ENCODE measurements at places on chromosomes 5 and 9.

- peak; percentile 95 for DNase-seq
These were observed 70.8 kb upstream of the STARD4 start for GRCh38 chr5:111582993-111583601.

GRCh38 chr5:18745988-18746615, 1111.8 kb downstream of the TAF11L14 start:
- no peak for DNase-seq

- no peak for DNase-seq
These were observed 139.7 kb downstream of the C5orf15 start for GRCh38 chr5:133828722-133829121.

DNA sequence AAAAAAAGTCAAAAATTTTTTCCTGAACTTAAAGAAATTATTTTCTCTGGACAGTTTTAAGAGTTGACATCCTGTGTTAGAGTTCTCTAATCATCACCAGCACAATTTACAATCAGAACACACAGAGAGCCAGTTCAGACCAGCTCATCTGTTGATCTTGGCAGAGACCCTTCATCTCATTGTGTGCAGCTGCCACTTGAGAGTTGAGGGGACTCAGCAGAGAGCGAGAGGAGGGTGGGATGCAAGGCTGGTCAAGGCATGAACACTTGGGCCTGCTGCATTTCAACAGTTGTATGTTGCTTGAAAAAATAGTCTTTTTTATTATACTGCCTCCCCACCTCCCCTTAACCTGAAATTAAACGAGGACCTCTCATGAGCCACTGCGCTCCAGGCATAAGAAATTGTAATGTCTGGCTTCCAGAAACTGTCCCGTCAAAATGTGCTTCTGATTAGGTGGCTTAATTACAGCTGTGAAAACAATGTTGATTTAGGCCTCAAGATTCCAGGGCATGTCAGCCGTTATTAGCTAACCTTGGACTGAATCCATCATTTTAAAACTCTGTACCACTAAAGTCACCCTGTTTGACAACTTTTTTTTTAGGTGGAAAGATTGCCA, 383.6 kb downstream of the CCDC171 start:
- DNase-seq = peak; percentile 95

GRCh38 chr5:112411903-112412302, 7.2 kb downstream of the EPB41L4A start:
- DNase-seq = no peak

DNA sequence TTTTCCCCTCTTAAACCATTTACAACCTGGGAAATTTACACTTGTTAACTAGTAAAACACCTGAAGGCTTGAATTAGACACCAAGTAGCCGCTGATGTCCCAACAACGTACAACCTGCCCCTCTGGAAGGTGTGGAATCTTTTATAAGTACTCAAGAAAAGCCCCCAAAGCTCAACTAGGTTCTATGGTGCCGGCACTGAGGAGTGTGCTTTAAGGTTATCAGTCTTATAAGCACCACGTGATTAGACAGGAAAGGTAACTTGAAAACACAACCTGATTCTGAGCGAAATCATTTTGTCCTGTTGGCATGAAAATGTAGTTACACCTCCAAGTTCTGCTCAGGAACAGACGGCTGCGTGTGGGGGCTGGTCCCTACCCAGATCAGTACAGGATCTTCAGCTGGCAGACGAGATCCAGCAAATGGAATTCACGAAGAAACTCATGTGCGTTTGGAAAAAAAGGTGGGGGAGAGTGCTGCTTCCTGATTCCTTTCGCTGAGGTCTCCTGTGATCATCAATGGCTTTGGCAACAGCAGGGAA, 195.5 kb downstream of the MEF2C start:
- DNase-seq = no peak

- no peak for DNase-seq
These were observed 2.1 kb downstream of the ITGA1 start for GRCh38 chr5:52789851-52790250.

DNA sequence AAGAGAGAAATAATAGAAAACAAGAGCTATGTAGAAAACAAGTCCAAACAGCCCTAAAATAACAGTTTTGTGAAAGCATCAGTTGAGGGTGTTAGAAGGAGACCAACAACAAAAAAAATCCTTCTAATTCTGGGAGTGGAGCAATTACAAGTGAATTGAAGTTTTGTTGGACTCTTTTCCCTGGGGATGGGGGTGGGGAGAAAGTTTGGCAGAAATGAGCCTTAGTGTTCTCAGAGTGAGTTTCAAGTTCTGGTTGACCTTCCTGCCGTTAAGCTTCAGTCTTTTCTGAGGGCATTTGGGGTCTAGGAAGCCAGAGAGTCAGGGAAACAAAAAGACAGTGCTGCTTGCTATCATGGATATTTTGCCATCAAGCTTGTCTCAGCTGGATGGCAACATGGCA, 106.3 kb upstream of the TRIM32 start:
- DNase-seq = no peak

DNA sequence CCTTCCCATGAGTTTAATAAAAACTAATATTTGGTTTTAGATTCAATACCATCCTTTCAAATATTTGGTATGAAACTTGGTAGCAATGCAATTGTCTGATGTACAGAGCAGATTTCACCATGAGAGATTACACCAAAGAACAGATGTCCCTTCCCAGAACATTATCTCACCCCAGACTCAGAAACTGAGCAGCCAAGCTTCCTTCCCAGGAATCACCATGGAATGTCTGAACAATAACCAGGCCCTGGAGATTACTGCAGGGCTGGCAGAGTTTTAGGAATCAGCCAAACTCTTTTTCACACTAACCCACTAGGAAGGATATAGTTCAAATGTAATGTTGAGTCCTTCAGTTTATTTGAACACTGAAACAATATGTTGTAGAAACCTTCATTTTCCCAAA, 23.9 kb downstream of the CLTA start:
- DNase-seq = no peak

DNA sequence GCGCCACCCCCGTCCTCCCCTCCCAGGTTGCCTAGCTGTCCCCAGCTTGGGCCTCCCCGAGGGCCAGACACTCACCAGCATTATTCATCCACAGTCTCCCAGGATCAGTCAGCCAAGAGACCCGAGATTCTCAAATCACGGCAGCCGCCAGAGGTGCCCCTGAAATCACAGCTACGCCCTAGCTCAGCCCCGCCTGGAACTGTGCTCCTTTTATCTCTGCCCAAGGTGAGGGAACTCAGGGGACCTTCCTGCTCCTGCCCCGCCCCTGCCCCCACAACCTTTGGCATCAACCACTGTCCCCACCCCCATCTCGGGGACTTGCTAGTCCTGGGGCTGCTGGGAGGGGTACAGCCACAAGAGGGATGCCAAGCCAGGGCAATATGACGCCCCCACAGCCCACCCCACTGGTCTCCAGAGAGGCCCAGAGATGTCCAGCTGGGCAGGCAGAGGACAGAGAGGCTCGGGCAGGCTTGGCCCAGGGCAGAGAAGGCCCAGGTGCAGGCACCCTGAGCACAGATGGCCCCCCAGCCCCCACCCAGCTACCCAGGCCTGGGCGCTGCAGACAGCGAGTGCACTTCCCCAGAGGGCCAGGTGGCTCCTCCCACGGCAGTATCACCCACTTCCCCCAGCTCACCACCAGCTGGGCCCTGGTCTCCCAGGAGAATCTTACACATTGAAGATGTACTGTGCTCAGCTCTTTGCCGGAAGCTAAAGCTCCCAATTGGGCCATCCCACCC, at the start of gene FUT7:
FUT7 (minus strand) TSS at position 185 of the 737 bp plus-strand sequence; CDS start at position 88, 97 bp downstream.
- DNase-seq = no peak

- DNase-seq = no peak
These were observed 183.2 kb downstream of the NTRK2 start for GRCh38 chr9:84852617-84853301.

- no peak for DNase-seq
These were observed 62.8 kb upstream of the IL33 start for GRCh38 chr9:6152788-6153187.

- DNase-seq = no peak
These were observed 28.9 kb downstream of the TBC1D2 start for GRCh38 chr9:98226516-98226915.

GRCh38 chr9:83209188-83209731, 146.3 kb upstream of the RASEF start:
- DNase-seq = no peak

DNA sequence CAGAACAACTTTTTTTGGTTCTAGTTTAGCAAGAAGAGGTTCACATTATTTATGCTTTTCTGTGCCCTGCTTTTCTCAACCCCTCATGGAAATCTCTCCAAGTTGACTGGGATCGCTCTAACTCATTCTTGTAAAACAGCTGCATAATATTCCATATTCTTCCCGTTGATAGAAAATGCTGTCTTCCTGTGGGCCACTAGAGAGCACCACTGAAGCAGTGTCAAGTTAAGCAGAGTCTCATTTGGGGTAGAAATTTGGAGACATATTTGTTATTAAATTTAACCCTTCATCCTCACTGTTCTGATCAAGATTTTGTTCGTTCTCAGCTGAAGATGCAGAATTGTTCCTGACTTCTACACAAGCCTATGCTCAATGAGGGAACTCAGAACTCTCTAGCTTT, 140.1 kb downstream of the CEMIP2 start:
- no peak for DNase-seq

DNA sequence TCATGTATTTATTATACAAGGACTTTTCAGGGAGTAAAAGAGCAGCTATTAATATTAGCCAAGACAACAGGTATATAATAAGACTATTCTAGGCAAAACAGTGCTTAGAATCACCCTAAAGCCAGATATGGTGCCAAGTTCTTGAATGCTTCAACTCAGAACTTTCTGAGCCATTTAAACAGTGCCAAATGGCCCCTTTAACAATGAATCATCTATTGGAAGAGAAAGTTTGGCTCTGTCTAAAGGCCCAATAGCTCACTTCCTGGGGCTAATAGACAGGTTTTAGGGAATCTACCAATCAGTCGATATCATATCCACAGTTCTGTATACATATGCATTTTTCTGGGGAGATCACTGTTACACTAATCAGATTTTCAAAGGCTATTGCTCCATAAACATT, 42.9 kb downstream of the ZNF474 start:
- no peak for DNase-seq

DNA sequence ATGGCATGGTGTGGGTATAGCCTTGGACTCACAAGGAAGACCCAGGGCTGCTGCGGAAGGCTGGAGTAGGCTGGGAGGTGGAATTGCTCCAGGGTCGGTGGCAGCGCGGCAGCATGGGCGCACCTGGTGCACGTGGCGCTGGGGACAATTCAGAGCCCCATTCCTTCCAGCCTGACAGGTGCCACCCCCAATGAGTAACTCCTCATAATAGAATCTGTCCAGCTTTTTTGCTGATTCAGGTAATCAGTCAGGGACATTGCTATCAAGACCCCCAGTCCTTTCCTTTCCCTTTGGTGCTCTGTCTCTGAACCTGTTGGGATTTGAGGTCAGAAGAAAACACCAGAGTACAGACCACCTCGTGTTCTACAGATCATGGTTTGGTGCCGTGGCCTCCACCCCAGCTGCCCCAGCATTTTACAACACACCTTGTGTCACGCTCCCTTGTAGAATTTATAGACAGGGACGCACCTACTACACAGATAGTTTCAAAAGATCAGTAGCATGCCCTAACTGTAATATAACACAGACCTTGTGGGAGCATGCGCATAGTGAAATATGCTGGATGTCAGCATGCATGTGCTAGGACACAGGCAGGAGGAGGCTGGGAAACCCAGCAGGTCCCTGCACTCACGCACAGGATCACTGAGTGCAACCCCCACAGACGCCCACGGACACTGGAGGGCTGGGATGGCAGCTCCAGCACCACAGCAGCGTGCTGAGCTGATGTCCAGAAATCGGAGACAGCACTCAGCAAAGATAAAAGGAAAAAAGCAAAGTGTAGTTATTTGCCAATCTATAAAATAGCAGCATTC, 47.9 kb upstream of the CTSL start:
- no peak for DNase-seq

DNA sequence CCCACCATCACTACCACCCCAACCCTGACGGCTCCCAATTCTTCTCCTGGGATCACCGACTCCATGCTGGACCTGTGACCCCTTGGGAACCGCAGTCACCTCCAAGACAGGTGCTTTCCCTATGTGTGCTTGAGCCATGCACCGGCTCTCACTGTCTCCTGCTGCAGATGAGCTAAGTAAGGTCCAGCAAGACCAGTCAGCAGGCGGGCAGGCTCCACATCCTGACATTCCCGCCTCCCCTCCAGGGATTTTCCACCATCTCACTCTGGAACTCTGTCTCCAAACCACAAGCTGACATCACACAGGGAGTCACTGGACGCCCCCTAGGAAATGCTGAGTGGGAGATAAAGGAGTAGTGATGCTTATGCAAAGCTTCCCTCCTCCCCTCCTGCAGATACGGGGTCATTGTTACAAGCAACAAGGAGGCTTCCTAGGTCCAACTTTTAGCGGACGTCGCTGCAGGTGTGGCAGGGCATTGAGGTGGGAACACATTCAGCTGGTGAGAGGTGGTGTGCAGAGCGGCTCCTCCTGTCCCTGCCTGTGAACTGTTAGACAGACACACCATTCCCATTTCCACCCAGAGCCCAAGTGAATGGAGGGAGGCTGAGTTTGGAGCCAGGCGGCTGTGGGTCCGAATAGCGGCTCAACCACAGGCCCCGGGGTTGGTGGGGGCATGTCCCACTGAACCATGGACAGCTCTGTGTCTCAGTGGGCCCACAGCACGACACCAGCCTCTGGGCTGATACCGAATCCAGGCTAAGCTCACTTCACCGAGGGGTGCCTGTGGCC, 129.2 kb upstream of the PHYKPL start:
- DNase-seq = peak; percentile 81

- no peak for DNase-seq
These were observed 41.8 kb upstream of the DPYSL3 start for GRCh38 chr5:147551677-147552076.

DNA sequence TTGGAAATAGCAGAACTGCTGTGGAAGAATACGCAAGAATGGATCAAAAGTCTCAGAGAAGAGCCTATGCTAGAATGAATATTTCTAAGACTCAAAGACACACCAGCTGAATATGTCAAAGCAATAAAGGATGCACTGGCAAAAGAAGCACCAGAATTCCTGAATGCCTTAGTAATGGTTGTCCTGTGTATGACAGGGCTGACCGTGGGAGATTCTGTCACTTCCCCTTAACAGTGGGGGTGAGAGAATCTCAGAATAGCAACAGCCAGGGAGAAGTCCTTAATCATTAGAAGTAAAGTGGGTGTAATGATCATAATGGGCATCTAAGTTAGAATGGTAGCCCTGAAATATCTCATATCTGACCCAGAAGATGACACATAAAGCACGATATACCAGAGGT, 14.6 kb upstream of the PRR16 start:
- DNase-seq = peak; percentile 75

- no peak for DNase-seq
These were observed 515 bp upstream of the AGPAT2 start for GRCh38 chr9:136687721-136688223.

DNA sequence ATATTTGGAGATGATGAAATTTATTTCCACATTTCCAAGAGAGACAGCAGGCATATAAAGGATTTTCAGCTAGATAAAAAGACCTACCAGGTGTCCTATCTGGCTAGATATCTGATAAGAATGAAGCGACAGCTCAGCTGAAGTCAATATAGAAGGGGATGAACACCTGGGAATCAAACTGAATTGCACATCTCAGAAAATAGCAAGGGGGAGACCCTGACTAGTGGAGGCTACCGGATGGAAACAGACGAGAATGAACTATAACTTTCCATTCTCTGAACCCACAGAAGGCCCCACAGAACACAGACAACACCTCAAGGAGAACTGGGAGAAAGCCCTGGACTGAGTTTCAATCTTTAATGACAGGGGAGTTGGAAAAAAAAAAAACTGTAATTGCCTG, 51.1 kb downstream of the CPLANE1 start:
- DNase-seq = no peak
